ENCODE measurements at places on chromosomes 7 and 10. TPM values are rescaled to one million over a fixed set of nuclear protein-coding genes. Genes with fewer than 3 reads are reported as not detected.

DNA sequence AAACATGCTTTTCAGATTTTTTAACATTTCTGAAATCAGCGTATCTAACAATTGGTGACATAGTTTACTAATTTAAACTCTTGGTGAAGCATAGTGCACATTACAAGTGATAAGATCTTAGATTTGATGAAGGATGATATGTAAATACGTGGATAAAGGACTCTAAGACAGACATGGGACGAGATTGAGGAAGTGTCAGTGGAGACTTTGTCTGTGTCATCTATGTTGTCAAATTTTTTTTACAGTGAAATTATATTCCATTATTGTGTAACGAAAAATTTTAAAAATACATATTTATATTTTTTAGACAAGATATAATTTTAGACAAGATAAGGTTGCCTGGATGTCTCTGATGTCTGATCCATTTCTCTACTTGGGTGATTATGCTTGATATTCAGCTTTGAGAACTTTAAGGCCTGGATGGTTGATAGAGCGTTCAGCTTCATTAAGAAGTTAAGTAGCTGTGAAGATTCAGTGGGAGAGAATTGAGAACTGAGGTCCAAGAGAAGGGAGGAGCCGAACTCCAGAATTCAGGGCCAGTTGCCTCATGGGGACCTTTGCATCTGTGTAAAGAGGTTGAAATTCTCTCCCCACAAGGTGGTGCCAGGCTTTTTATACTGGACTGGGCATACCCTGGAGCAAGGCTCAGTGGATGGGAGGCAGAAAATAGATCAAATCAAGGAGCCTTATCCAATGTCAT lies 62.7 kb downstream of the KAT6B start:
- DNase-seq = peak; percentile 25

ANKRD7 gene
- total RNA-seq = not detected

DNA sequence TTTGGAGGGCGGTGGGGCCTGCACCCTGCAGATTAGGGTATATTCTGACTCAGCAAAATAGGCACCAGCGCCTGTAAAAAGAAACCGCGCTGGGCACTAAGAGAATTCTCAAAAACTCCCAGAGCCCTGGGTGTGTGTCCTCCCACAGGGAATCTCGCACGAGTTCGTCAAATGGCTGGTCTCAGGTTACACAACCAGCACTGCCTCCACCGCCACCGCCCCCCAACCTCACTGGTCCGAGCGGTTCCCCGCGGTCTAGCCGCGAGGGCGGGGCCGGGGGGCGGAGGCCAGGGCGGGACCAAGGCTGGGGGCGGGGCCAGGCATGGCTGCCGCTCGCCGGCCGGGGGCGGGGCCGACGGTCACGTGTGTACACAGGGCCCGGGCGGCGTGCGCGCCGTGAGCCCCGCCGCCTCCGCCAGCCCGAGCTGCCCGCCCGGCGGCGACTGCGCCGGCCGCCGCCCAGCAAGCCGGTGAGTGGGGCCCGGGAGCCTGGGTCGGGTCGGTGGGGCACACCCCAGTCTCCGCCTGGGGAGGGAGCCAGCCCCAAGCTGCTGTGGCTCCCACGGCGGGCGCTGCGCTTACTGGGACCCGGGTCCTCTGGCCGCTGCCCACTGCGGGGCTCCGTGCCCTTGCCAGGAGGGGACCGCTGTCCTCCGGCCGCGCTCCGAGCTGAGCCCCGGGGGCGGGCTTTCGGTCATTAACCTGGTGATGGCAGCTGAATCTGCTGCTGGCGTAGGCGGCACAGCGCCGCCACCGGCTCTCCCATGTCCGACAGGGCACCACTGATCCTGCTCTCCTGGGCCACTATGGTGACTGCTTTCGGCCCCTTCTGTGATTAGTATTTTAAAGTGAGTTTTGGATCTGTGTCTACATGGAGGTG lies at the start of gene GPR146:
GPR146 (plus strand) TSS at position 358 of the 880 bp plus-strand sequence. CDS start 12,970 bp downstream, outside the sequence.
- peak; percentile 99 for DNase-seq

CCT6A gene
- total RNA-seq = 79.2 TPM

TACR2 gene
- not detected for total RNA-seq

- DNase-seq = no peak
These were observed 191.9 kb upstream of the AGK start for GRCh38 chr7:141359262-141359661.

- DNase-seq = peak; percentile 81
These were observed 8.3 kb downstream of the TRPV6 start for GRCh38 chr7:142876991-142877910.

DNA sequence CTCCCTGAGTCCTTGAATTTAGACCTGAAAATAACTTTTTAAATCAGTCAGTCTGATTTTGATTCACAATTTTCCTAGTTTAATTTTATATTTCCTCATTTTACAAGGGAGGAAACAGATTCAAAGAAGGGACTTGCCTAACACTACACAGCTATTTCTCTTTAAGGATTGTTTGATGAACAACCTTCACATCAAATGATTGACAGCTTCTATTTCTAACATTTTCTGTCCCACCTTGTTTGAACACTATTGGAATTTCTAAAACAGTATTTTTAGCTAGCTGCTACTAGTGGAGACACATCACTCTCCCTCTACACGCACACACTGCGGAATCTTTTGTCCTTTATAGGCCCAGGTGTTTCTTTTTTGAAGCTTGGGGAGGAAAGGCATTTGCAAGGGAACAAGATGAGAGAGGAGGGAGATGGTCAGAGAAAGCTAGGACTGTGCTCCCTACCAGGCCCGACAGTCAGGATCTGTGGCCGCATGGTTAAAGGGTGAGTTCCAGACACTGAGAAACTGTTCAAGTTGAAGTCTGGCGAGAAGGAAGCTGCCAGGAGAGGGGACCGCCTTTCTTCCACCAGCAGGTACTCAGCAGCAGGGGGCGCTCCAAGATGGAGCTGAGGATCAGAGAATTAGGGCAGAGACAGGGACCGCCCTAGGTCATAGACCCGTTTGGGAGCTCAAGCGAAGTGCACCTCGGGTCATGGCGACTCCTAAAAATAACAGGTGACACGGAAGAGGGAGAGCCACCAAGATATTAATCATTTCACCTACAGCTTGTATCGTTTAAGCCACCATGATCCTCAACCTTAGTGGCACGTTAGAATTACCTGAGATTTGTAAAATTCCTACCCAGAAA lies 49.7 kb downstream of the DNAJC12 start:
- peak; percentile 15 for DNase-seq

DNA sequence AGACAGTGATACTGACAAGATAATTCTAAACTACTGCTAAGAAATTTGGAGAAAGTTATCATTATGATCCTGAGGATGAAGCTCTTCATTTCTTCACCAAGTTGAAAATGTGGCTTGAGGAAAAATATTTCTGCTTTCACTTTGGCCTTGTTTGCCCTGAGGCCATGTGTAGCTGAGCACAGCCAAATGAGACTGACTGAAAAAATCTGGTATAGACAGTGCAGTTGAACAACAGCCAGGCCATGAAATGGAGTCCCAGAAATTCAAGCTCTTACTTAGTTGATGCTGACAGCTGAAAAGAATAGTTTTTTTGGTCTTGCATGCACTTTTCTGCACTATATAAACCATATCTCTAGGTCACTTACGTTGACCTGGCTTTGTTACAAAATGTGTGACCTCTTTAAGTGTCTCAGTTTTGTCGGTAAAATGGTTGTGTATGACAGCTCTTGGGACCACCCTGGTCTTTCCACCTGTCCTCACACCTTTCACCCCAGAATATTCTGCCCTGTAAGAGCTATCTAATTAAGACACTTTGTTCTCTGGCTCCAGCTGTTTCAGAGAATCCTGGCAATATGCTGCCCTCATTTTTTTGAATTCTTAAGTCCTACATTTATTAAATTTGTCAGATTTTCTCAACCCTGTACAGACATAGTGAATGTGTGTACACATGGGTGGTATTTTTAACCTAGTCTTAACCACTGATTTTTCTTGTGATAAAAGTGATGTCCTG lies 91.3 kb downstream of the CD36 start:
- DNase-seq = no peak

FAM180A gene
- 10.3 TPM for total RNA-seq

MYOF gene
- total RNA-seq = 65.5 TPM

- no peak for DNase-seq
These were observed 96.5 kb upstream of the PLPP4 start for GRCh38 chr10:120360571-120360970.

- DNase-seq = no peak
These were observed 121.0 kb downstream of the DPY19L1 start for GRCh38 chr7:34916267-34916666.

GRCh38 chr10:74968667-74969061 lies 142.3 kb downstream of the KAT6B start:
- DNase-seq = no peak

- peak; percentile 42 for DNase-seq
These were observed 43.8 kb downstream of the INSIG1 start for GRCh38 chr7:155341463-155341983.

TMEM270 gene
- not detected for total RNA-seq

GRCh38 chr7:141557360-141557759 lies 6.2 kb downstream of the AGK start:
- DNase-seq = no peak

DNA sequence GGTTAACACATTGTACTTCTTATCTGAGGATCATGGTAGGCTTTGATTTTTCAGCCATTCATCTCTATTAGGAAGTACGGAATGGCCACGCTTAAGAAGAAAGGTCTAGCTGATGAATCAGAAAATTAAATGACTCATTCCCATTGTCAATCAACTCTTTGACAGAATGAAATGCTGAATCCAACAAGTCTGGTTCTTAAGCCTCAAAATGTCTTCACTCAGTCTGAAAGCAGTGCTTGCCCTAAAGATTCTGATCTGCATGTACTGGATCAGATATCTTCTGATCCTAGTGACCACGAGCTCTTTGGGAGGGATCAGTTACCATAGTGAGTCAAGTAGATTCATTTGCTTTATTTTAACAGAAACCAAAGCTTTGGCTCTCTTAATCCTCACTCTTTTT lies 5.7 kb upstream of the CELF2 start:
- no peak for DNase-seq

C7orf33 gene
- not detected for total RNA-seq

CRYGN gene
- total RNA-seq = not detected

IL15RA gene
- 19.8 TPM for total RNA-seq

ZCCHC24 gene
- total RNA-seq = 16.8 TPM

CDC14C gene
- total RNA-seq = not detected

DNA sequence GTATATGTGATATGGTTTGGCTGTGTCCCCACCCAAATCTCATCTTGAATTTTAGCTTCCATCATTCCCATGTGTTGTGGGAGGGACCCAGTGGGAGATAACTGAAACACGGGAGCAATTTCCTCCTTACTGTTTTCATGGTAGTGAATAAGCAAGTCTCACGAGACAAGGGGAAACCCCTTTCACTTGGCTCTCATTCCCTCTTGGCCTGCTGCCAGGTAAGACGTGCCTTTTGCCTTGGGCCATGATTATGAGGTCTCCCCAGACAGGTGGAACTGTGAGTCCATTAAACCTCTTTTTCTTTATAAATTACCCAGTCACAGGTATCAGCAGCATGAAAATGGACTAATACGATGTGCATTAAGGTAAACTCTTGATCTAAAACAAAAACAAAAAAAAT lies 357.1 kb upstream of the AOAH start:
- DNase-seq = no peak

RFC2 gene
- total RNA-seq = 26.5 TPM

DNA sequence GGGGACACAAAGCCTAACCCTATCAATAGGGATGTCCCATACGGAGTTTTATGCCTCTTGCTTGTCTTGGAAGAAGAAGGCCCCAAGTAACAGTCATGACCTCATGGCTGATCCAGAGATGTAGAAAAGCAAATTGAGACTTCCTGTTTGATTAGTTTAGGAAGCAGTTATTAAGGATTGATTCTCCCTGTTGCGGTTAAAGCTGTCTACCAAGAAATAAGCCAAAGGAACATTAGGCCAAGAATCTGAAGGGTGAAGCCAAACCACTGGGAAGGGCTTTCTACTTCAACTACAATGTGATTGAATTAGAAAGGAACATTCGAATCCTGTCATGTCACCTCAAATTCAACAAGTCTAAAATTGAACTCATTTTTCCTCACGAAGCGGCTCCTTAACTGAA lies 60.5 kb upstream of the AGBL3 start:
- DNase-seq = no peak

GRCh38 chr10:110617425-110618229 lies 26.5 kb upstream of the RBM20 start:
- DNase-seq = no peak

CCL26 gene
- 1.9 TPM for total RNA-seq

BMPER gene
- 0.29 TPM for total RNA-seq

EPHB6 gene
- 158 TPM for total RNA-seq

DNA sequence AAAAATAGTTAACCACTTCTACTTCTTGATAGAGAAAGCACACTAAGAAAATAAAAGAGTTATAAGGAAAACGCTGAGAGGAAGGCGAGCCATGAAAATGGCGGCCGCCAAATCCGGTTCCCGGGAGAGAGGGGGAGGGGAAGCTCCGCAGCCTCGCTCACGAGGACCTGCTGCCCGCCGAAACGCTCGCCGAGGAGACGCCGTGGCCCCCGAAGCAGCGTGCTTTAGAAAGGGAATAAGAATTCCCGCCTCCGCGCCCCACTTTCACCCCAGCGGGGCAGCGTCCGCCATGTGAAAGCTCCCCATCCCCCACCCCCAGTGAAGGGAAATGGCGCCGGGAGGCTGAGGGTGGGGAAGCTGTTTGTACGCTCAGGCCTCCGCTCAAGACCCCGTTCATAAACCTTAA lies 505 bp downstream of the HNRNPA2B1 start:
- peak; percentile 96 for DNase-seq

COL28A1 gene
- total RNA-seq = 1.9 TPM

PLAC9 gene
- total RNA-seq = 1.3 TPM

ST8SIA6 gene
- 0.76 TPM for total RNA-seq

AGBL3 gene
- total RNA-seq = 0.80 TPM

INMT gene
- 6.8 TPM for total RNA-seq

DNA sequence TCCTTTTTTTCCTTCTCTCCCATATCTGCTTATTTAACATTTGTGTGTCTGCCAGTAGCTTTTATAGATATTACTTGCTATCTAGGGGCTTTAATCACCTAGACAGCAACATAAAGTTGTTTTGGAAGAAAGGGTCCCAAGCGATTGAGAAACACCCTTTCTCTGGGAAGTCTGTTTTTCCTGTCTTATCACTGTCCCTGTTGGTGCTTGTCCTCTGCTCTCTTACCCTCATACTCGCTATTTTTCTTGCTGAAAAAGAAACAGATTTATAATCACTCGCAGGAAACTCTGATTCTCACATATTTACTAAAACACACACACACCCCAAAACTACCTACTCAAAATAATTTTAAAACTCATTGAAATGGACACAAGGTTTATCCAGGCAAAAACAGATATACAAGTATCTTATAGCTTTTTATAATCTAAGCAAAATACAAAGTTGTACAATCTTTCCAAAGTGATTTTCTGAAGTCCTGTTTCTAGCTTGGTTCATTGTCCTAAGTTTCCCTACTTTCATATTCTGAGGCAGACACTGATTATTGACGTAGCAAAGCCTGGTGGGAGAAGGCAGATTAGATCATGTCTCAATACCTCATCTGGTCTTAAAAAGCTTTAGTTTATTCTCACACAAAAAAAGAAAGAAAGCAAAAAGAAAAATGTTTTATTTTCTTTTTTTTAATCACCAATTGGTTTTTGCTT lies 157.3 kb downstream of the CACNA2D1 start:
- no peak for DNase-seq

ZP3 gene
- 3.0 TPM for total RNA-seq

Measured in lower leg skin (tissue), 4 donors.